Activated T-cell treated with anti-CD3 and anti-CD28 coated beads for 1 hour (primary cell): ENCODE measurements at places on chromosomes 11 and 22.
A peak's percentile ranks its signal among the peaks of the same experiment; 100 is the strongest.

GRCh38 chr11:60887556-60887955 lies 18.8 kb downstream of the PRPF19 start:
- DNase-seq: peak; percentile 23

DNA sequence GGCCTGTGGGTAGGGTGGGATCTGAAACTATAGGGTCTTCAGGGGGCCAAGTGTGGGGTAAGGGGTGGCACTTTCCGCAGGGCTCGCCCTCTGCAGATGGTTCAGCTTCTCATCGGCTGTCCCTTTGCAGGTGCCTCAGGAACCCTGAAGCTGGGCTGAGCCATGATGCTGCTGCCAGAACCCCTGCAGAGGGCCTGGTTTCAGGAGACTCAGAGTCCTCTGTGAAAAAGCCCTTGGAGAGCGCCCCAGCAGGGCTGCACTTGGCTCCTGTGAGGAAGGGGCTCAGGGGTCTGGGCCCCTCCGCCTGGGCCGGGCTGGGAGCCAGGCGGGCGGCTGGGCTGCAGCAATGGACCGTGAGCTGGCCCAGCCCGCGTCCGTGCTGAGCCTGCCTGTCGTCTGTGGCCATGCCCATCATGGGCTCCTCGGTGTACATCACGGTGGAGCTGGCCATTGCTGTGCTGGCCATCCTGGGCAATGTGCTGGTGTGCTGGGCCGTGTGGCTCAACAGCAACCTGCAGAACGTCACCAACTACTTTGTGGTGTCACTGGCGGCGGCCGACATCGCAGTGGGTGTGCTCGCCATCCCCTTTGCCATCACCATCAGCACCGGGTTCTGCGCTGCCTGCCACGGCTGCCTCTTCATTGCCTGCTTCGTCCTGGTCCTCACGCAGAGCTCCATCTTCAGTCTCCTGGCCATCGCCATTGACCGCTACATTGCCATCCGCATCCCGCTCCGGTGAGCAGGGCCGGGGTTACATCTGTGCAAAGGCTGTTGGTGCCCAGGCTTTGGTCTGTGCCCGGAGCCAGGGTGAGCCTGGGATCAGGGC lies 5.8 kb downstream of the ADORA2A start:
- DNase-seq: no peak

DNA sequence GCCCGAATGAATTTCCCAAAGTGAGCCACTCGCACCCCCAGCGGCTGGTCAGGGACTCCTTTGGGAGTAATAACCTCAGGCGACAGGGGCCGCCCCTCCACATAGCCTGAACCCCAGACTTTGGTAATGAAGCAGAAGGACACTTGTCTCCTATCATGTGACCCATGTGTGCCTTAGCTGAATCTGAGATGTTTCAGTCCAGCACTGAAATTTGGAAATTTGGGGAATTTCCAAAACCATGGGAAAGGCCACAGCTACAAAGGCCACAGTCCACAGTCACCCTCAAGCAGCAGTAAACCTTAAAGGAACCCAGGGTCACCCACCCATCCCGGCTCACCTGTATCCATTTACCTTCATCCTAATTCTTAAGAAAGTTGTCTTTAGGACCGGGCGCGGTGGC lies 51.4 kb upstream of the FADD start:
- no peak for DNase-seq

GRCh38 chr11:65454311-65454695 lies 31.7 kb downstream of the NEAT1 start:
- DNase-seq: no peak

DNA sequence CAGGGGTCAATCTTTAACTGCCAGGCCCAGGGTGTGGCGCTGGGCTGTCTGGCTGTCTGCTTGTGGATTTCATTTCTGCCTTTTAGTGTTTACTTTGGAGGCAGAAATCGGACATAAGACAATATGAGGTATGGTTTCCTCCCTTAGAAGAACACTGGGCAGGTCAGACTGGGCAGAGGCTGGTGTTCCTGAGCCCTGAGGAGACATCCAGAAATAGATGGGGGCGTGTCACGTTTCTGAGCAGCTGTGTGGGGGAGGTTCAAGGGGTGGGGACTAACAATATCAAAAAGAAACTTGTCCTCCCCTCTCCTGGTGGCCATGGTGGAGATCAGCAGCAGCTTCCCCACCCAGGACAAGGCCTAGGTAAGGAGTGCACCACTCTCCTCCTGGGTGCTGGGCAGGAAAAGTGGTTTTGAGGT lies at the start of gene ART1:
TSS of gene ART1 (plus strand) at position 312 of the 419 bp plus-strand sequence. CDS start 14,086 bp downstream, outside the sequence.
- no peak for DNase-seq

- DNase-seq: no peak
These were observed 25.5 kb downstream of the TCP11L1 start for GRCh38 chr11:33064866-33065265.

- DNase-seq: no peak
These were observed 41.2 kb downstream of the RRAS2 start for GRCh38 chr11:14317659-14318325.

DNA sequence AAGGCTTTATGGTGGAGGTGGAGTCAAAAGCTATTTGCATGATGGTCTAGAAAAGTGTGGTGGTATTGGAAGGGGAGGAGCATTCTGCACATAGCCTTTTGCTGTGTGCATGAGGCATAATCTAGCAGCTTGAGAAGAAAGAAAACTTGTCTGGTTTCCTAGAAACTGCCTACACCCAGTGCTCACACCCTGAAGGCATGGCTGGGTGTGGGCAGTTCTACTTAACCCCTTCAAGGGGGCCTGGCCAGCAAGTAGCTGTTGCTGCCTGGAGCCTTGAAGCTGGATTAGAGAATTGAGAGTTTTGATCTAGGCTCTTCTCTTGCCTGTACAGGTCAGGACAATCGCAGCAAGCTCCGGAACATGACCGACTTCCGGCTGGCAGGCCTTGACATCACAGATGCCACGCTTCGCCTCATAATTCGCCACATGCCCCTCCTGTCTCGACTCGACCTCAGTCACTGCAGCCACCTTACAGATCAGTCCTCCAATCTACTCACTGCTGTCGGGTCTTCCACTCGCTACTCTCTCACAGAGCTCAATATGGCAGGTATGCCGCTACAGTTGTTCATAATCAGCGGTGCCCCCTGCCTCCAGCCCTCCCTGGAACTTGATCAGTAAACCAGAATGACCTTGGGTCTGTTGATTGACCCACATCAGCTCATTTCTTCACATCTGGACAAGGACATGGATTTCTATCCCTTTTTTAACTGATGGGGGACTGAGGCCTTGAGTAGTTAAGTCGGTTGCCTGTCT lies 12.2 kb upstream of the GRK2 start:
- no peak for DNase-seq

DNA sequence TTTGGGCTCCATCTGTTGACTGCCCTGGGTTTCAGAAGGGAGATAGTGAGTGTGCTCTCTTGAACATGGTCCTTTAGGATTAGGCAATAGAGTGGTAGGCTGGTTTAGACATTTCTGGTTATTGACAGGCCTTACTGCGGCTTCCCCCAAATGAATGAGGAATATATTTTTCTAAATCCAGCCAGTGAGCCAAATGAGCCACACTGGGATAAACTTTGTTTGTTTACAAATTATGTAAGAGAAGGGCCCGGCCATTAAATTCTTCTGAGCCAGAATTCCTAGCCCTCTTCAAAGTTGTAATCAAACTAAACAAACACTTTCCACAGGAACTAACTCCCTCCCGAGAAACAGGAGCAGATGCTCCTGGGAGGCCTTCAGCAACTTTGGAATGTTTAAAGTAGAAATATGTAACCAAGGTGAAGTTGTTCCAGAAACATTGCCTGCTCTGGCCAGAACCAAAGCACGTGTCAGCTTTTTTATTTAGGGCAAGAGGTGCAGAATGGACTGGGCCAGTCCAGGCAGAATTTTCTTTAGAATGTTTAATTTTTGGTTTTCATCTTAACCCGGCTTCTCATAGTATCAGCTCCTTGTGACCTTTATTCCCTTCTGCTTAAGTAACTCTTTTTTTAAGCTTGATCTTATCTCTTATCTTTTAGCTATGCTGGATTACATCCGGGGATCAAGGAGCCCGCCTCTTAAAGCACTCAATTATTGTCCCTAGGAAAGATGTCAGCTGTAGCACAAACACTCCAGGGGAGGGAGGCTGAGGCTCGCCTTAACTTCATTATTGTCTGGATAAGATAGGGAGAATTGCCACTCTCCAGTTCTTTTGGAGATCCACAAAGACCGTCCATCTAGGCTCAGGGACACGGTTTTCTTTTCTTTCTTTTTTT lies 28.7 kb downstream of the ZNRF3 start:
- no peak for DNase-seq

GRCh38 chr11:66957971-66958231 lies 282 bp downstream of the PC start:
- no peak for DNase-seq

- DNase-seq: no peak
These were observed 66.8 kb downstream of the DEPDC5 start for GRCh38 chr22:31820655-31821054.

GRCh38 chr11:10653946-10654810 lies 39.4 kb downstream of the IRAG1 start:
- DNase-seq: peak; percentile 6

GRCh38 chr11:78504181-78504580 lies 70.5 kb downstream of the NARS2 start:
- DNase-seq: no peak

- no peak for DNase-seq
These were observed 1.5 kb downstream of the MUC2 start for GRCh38 chr11:1076061-1076665.

DNA sequence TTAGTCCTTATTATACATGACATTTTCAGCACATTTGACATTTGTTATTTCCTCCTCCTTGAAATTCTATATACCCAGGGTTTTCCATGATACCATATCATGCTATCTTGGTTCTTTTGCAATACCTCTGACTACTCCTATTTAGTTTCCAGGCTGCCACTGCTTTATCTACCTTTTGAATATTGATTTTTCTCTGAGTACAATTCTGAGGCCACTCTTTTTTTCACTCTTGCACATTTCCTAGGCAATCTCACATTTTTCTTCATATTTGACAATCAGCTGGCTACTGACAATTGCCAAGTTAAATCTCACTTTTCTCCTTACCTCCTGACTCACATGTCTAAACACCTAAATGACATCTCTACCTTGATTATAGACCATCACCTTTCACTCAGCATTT lies 11.9 kb downstream of the SBF2 start:
- DNase-seq: no peak

DNA sequence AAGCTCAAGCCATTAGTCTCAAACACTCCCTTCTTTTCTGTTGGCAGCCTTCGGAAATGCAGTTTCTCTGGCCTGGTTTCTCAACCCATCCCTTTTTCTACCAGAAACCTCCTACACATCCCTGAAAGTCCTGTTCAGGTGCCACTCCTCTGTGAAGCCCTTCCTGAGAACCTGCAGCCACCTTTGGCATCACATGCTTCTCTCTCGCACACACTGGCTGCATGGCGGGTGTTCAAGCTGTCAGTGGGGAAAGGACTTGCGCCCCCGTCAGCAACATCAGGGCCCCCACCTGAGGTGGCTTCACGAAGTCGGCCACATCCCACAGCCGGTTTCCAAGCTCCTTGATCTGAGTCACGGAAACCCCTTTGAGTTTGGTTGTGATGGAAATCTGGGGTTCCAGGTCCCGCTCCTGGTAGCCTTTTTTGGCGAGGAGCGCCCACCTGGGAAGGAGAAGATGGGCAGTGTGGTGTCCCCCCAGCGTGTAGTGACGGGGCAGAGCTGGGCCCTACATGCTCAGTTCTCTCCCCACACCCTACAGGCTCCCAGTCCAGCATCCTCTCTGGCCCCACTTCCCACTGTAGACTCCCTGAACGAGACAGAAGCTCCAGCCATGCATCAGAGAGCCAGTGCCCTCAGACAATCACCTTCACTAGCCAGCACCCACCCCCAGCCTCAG lies 1.7 kb upstream of the LRRC74B start:
- no peak for DNase-seq

DNA sequence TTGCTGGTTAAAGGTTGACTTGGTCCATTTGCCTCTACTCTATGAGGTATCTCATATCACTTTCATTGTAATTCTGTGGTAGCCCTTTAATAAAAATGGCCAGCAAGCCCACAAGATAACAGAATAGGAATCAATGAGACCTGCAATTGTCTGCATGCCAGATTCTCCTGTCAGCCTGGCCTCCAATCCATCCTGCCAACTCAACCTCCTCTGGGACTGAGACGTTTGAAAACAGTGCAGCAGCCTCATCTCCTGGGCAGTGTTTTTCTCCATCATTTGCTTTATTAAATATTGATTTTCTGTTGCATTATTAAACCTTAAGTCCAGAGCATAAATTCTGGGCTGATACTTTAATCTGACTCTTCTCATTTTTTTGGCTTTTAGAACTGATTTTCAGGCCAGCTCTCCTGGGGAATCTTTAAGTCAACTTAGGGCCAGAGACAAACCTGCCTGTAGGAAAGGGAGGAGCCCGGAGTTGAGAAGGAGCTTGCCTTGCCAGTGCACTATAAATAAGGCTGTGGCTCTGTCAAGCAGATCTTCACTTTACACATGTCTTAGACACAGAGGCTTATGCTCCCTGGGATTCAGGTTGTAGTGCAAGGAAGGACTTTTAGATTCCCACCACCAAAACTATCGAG lies 798.0 kb downstream of the NTM start:
- DNase-seq: no peak

DNA sequence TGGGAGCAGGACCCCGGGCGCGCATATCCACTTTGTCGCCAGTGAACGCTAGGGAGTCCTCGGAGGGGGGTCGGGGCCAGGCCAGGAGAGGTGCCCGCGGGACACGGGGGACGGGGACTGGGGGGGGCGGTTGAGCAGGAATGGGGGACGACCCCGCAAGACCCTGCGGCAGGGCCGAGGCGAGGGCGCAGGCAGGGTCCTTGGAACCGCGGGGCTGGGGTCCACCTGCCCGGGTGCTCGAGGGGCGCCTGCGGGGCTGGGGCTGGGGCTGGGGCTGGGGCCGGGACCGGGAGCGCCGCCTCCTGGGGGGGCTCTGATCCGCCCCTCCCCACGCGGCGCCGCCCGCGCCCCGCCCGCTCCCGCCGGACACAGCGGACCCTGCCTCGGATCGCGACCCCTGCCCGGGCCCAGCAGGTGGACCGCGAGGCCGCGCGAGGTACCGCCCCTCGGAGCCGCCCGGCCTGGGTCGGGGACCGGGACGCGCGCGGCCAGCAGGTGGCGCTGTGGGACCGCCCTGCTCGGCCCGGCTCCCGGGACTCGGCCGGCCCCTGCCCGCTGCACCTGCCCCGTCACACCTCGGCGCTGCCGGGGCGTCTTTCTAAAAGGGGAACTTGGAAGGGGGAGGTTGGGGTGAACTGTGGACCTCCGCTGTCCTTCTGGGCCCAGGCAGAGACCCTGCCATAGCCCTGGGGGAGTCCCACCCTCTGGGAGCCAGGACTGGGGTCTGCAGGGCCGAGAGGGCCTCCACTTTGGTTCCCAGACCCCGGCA lies 11.0 kb downstream of the CRELD2 start:
- peak; percentile 74 for DNase-seq

GRCh38 chr22:17281440-17281841 lies 62.2 kb upstream of the ADA2 start:
- DNase-seq: no peak

- no peak for DNase-seq
These were observed 47.0 kb downstream of the VSIG10L2 start for GRCh38 chr11:125992893-125993292.
